Stimulated activated CD4-positive, alpha-beta T cell treated with anti-CD3 and anti-CD28 coated beads, Interleukin-15, amount 100 ng/mL, for 24 hours (primary cell): ENCODE measurements at places on chromosomes 3 and 15.

GRCh38 chr3:30347679-30348216 is 258.7 kb upstream of the TGFBR2 start:
- peak; percentile 61 for DNase-seq

GRCh38 chr3:42747581-42747980 is 25.5 kb downstream of the CCDC13 start:
- DNase-seq: peak; percentile 26

- DNase-seq: no peak
These were observed 17.0 kb downstream of the LRCH3 start for GRCh38 chr3:197807969-197808587.

GRCh38 chr3:71415681-71416122 is 167.8 kb downstream of the FOXP1 start:
- no peak for DNase-seq

DNA sequence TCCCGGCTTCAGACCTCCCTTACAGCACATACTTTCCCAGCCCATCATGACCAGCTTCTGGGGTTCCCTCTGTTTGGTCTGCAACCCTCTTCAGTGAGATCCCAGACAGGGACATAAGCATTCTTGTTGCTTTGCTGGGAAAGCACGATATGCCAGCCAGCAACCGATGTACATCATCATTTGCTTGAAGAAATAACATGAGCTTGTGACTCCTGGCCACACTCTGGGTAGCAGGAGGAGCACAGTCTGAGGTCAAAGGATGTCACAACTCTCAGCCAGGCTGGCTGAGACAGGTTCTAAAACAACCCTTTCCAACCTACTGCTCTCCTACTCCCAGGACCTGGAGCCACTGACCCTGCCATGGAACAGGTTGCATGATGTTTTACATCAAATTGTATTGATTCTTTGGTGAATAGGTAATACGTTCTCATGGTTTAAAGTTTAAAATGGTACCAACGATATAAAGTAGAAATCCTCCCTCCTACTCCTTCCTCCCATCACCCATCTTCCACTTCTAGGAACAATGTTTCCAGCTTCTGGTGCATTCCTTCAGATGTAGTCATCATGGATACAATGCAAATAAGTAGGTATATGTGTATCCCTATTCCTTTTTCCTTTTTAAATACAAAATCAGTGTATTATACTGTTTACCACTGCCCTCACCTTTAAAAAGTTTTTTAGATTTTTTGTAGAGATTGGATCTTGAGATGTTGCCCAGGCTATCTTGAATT is 190.3 kb downstream of the OPA1 start:
- DNase-seq: no peak

DNA sequence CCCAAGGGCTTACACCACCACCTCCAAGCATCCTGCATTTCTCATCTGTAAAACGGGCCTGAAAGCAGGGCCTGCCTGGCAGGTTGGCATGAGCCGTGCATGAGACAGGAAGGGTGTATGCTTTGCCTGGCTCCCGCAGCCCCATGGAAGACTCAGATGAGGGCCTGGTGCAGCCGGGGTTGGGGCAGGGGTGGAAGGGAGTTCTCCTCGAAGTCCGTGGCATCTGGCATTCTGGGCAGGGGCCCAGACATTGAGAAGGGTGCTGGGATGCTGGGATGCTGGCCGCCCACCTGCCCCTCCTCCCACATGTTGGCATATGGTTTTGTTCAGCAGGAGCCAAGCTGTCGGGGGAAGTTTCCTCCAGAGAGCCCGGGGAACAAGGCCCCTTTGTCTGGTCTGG is 13.0 kb upstream of the FBLN2 start:
- no peak for DNase-seq

DNA sequence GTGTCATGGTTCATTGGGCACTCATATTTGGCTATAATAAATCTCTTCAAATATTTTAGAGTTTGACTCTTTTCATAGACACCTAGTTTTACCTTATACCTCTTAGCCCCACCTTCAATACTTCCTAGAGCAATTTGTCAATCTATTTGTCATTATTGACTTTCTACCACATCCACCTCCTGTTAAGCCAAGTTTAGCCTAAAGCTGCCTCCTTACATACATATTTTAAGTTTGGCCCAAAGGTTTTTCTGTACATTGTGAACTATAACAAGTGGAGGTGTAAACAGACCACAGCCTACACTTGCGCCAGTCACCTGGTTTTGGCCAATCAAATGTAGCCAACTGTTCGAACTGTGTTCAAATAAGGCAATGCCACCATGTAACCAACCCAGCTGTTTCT is 18.1 kb upstream of the ABHD17C start:
- DNase-seq: no peak

DNA sequence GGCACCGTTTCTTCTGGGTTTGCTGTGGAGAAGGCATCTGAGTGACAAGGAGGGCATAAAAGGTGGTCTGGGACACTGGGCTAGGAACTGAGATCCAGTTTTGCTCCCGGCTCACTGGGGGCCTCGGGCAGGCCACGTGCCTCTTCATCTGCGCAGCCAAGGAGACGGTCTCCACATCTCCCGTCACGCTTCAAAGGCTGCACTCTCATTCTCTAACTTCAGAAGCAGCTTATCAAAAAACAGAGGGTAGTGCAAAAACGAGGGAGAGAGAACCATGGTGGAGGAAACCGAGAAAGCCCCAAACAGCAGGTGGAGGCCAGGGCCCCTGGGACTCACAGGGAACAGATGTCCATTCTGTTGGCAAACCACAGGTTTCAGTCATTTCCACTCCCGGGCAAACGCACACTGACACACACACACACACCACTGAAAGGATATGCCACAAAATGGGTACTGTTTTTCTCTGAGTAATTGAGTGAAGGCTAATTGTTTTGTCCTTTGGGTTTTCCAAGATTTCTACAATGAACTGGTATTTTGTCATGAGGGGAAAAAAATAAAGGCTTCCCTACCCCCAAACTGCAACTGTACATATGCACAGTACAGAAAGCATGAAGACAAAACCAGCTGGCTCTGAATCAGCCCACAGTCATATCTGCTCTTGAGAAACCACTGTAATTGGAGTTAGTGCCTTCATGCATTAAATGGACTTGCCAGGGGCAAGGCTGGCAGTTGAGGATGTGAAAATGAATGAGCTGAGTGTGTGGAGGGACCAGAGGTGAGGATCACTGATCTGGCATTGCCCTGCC is 71.9 kb downstream of the MGLL start:
- DNase-seq: peak; percentile 9

DNA sequence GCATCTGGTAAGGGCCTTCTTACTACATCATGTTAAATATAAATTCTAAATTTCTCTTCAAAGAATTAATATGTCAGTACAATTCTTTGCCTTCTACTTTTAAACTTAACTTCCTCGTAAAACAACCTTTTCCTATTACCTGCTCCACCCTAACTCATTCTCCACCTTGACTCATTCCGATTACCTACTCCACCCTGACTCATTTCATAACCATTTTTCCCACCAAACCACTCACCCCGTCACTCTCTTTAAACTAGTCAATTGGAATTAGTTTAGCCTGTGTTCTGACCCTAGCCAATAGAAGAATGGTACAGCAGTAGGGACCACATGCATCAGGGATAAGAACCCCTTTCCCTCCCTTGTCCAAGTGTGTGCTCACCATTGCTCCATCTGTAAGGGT is 65.6 kb downstream of the PLSCR2 start:
- DNase-seq: no peak

GRCh38 chr3:34808287-34808686 is 831.0 kb upstream of the ARPP21 start:
- DNase-seq: no peak

DNA sequence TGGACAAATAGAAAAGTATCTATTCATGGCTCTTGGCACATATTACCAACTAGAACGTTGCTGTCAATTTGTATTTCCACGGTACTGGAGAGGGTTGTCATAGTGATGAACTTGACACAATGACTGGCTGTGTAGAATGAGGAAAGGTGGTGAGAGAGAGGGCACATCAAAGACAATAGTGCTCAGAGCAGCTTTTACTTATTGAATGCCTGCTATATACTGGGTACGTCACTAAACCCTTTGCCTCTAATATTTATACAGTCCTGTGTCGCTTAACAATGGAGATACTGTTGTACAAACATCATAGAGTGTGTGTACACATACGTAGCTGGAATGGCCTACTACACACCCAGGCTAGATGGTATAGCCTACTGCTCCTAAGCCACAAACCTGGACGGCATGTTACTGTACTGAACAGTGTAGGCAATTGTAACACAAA is 8.3 kb downstream of the TMPRSS7 start:
- no peak for DNase-seq

- no peak for DNase-seq
These were observed 12.3 kb downstream of the LIPC start for GRCh38 chr15:58444056-58444455.

GRCh38 chr3:182925330-182925943 is 54.9 kb downstream of the DCUN1D1 start:
- no peak for DNase-seq

- DNase-seq: peak; percentile 71
These were observed at the start of gene MESP2 for GRCh38 chr15:89776274-89777072. TSS of gene MESP2 (plus strand) at chr15:89776332. CDS start at chr15:89776358, 26 bp downstream.

- DNase-seq: no peak
These were observed 130.0 kb upstream of the TJP1 start for GRCh38 chr15:29952225-29952624.

DNA sequence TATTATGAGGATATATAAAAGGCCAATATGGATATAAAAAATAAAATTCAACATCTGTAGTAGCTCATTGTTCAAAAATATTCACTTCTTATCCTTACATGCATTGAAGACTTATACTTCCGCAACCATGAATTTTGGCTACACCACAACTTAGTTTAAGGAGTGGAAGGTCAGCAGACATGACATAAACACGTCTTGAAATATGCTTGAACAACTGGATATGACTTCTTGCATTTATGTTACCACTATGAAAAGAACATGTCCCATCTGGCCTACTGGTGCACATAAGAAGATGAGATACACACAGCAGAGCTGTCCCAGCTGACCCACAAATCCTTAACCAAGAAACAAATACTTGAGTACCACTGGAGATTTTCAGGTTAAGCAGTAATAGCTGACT is 52.1 kb downstream of the MYO9A start:
- no peak for DNase-seq

- no peak for DNase-seq
These were observed 92.6 kb upstream of the CHL1 start for GRCh38 chr3:103991-104390.

DNA sequence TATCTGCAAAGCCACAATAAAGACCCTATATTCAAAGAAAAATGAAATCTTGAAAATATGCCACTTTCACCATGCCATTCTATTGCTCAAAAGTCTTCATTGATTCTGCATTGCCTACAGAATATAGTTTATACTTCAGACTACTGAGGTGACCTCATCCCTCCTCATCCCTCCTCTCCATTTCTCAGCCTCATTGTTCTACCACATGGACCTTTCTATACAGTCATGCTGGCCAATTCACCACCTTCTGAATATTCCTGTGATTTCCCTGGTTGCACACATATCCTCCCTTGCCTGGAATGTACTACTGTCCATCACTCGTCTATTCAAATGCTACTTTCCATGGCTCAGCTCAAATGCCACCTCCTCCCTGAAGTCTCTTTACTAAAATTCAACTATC is 3.5 kb upstream of the COL8A1 start:
- DNase-seq: no peak

- no peak for DNase-seq
These were observed 92.1 kb downstream of the DTWD1 start for GRCh38 chr15:49712846-49713450.

- no peak for DNase-seq
These were observed 15.1 kb downstream of the EHD4 start for GRCh38 chr15:41957021-41957897.

GRCh38 chr15:89085289-89085926 is 2.8 kb upstream of the ABHD2 start:
- DNase-seq: no peak

- DNase-seq: no peak
These were observed 4.9 kb upstream of the MME start for GRCh38 chr3:155075200-155075599.

- no peak for DNase-seq
These were observed 161.1 kb downstream of the CACNA2D3 start for GRCh38 chr3:54283470-54283869.

- no peak for DNase-seq
These were observed 60.7 kb downstream of the UBE2E2 start for GRCh38 chr3:23263796-23264195.

GRCh38 chr15:101396484-101397261 is 92.8 kb downstream of the PCSK6 start:
- no peak for DNase-seq

GRCh38 chr3:186609247-186609868 is 3.5 kb upstream of the AHSG start:
- DNase-seq: peak; percentile 11

DNA sequence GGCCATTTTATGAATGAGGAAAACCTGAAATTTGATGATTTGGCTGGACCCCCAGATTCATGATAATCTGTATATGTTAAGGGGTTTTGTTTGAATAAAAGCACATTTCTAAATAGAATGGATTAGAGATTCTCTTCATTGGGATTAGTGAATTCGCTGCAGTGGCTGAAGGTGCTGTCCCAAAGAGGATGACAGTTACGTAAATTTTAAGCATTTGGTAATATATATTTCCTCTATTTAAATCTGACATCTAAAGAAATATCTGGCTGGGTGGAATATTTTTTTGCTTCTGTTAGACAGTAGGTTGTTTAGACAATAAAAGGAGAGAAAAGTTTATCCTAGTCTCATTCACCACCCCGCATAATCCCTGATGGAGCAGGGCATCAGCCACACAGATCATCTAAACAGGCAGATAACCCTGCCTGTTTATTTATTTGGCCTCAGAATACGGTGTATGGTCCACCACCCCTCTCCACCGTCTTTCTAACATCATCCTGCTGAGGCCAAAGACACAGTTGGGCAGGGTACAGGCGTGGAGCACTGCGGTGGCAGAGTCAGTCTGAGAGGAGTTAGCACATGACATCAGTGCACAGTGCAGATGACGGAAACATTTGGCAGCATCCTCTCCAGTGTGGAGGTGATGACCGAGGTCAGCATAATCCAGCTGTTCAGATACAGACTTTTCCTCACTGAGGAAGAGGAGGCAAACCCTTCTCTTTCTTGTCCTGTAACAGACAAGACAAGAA is 20.4 kb upstream of the NFKBIZ start:
- peak; percentile 68 for DNase-seq

DNA sequence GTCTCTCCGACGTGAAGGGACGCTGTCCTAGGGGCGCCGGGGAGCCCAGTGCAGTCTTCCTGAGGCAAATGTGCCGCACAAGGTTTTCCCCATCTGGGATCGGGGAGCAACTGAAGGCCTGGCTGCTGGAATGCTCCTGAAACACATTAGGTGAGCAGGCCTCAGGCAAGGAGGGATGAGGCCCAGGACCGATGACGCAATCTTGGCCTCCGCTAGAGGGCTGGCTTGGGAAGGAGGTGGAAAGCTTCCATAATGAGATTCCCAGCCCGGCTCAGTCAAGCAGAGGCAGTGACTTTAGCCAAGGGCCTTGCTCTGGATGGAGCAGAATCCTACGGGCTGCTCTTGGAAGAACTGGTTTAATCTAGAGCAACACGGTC is 50.8 kb downstream of the CPN2 start:
- DNase-seq: no peak

GRCh38 chr3:50167069-50167840 is 12.1 kb downstream of the SEMA3F start:
- DNase-seq: no peak

- DNase-seq: no peak
These were observed 14.2 kb downstream of the ARID3B start for GRCh38 chr15:74555192-74555591.
